ENCODE measurements at places on chromosomes 1 and 21.

- no peak for DNase-seq
These were observed at the start of gene KRTAP12-3 for GRCh38 chr21:44657635-44658540. Gene KRTAP12-3, plus strand, starts transcription at chr21:44657932. Its CDS starts 48 bp downstream, at chr21:44657980.

DNA sequence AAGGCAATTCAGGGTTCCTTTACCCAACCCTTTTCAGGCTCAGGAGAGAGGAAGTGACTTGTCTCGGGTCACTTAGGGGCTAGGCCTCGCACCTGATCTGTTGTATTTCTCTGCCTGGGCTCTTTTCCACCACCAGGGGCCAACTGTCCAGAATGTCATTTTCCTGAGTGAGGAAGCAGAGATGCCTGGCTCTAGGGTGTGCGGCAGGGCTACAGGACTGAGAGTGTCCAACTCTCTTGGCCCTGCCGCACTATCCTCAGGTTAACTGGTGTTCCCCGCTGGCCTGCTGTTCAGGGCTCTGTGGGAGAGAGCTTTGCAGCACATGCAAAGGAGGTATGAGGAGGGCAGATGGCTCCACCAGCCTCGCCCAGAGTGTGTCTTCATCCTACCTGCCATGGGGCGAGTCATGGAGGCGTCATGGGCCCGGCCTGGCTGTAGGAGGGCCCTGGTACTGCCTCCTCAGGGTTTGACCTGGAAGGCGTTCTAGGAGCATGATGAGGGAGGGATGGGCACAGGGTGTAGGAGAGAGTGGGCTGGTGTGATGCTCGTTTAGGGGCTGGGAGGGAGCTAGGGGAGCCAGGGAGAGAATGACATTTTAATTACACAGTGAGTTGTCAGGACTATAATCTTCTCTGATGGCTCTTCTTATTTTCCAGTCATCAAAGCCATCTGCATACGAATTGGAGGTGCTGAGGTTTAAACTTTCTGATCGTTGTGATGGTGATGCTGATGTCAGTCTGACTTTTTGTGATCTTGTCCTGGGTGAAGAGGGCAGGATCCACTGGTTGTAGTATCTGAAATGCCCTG lies 128.3 kb downstream of the NOS1AP start:
- no peak for DNase-seq

- no peak for DNase-seq
These were observed 235.1 kb downstream of the KIF26B start for GRCh38 chr1:245389873-245390272.

DNA sequence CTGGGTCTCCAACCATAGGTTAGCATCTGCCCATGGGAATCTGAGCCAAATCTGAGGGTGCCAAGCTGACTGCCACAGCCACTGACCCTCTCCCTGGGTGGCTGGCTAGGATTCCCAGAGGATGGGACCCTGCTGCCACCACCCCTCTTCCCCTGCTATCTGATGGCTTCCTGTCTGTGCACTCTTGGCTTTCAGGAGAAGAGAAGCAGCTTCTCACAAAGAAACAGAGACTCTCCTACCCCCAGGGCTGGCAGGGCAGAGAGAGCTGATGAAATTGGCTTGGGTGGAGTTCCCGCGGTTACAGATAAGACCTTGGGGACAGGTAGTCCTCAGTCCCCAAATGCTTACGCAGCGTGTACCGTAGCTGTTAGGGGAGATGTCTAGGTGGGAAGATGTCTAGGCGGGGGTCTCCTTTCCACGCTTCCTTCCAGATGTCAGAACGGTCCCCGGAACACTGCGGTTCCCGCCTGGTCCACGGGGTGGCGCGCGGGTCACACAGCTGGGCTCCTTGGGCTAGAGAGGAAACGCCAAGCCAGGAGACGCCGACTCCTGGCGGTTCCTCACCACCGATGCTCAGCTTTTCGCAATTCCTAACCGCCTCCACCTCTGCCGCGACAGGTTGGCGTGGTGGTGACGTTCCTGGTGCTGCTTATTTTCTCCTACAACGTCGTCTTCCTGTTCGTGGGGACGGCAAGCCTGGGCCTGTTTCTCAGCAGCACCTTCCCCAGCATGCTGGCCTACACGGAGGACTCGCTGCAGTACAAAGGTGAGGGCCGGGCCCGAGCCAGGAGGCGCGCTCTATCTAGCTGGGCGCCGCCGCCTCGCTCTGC lies 40.1 kb downstream of the ELK4 start:
- peak; percentile 47 for DNase-seq

- DNase-seq: no peak
These were observed 594 bp downstream of the HDGF start for GRCh38 chr1:156750711-156751450.

GRCh38 chr1:109765483-109765815 lies 1.7 kb upstream of the EPS8L3 start:
- DNase-seq: no peak

DNA sequence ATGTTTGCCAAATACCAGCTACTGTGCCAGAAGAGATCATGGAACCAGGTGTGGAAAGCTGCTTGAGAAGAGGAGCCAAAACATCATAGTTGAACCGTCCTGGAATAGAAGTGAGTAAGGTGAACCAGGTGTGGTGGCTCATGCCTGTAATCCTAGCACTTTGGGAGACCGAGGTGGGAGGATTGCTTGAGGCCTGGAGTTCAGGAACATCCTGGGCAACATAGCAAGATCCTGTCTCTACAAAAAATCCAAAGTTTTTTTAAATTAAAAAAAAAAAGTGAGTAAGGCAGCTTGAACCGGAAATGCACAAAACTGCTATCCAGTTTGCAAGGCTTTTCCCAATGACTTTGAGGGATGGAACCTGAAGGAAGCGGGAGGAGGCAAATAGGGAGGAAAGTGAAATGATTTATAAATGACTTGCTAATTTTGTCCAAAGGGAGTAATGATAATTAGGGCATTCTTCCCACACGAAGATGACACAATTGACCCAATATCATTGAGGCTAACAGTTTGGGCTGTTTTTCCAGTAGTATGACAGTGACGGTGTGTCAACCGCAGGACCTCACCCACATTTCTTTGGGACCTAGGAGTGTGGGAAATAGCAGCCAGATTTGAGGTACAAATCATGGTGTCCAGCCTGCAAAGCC lies 1.5 kb upstream of the CNN3 start:
- no peak for DNase-seq

DNA sequence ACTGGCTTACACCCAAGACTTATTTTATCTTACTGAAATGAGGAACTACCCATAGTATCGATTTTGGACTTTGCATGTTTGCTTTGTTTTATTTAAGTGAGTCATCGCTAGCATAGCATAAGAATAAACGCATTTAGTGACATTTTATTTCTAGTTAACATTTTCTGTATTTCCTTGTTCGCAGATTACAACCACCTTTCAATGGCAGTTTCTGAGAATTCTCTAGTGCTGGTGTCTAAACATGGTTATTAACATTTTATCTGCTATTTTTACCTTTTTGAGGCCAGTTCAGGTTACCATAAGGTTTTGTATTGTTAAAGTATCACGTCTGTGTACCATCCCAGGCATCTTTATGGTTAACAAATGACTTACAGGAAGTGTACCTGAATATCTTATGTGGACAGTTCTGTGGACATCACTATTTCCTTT lies 24.5 kb downstream of the EEIG2 start:
- no peak for DNase-seq

GRCh38 chr1:31937300-31938183 lies 626 bp downstream of the PTP4A2 start:
- DNase-seq: no peak

DNA sequence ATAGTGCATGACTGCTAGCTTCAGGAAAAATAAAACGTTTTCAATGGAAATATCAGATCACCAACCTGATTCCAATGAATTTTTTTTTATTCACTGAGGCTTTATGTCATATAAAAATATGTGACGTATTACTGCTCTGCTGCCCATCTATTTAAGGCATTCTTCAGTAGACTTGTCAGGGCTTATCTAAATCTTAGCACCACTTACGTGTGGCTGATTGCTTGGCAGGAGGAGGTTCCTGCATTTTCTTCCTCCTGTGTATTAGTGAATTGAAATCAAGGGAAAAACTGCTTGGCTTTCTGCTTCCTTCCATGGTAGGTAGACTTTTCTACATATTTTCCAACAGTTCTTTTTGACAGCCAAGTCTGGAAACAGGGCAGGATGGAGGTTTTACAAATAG lies 80.3 kb downstream of the ROR1 start:
- DNase-seq: no peak

GRCh38 chr1:90809093-90809492 lies 92.0 kb upstream of the BARHL2 start:
- DNase-seq: no peak

- DNase-seq: no peak
These were observed 43.4 kb downstream of the KIAA1614 start for GRCh38 chr1:180956028-180956640.

- no peak for DNase-seq
These were observed 29.5 kb downstream of the LDLRAP1 start for GRCh38 chr1:25572708-25573590.

DNA sequence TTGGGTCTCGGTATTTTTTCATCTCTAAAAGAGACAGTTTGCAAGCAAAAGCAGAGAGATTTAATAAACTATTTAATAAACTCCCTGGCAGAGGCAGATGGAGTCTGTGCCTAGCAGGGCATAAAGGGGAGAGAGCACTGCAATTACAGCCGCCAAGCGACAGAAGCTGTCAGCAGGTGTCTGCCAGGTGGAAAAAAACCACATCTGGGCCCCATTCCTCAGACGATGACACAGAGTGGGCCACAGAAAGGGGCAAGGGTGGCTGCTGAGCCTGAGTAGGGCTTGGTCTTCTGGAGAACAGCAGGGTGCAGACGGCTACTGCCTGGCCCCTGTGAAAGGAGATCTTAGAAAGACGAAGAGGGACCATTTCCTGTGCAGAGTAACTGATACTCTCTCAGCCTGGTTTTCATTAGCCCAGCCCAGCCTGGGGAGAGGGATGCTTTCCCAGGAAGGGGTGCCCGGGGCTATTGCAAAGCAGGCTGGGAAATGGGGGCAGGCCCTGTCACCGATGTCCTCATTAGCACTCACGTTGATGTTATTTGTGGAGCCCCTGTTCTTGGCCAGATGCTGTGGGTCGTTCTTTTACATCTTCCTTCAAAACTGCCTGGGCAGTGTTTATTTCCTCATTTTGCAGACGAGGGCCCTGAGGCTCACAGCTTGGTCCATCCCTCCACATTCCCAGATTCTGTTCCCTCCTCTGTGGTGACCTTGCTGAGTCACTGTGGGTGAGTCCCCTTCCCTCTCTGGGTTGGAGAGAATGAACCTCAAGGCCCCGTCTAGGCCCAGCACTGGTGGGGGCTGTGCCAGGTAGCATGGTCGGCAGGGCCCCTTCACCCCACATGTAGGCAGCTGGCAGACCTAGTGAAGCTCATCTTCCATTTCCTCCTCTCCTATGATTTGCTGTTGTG lies 472.7 kb downstream of the PTPRU start:
- peak; percentile 67 for DNase-seq

DNA sequence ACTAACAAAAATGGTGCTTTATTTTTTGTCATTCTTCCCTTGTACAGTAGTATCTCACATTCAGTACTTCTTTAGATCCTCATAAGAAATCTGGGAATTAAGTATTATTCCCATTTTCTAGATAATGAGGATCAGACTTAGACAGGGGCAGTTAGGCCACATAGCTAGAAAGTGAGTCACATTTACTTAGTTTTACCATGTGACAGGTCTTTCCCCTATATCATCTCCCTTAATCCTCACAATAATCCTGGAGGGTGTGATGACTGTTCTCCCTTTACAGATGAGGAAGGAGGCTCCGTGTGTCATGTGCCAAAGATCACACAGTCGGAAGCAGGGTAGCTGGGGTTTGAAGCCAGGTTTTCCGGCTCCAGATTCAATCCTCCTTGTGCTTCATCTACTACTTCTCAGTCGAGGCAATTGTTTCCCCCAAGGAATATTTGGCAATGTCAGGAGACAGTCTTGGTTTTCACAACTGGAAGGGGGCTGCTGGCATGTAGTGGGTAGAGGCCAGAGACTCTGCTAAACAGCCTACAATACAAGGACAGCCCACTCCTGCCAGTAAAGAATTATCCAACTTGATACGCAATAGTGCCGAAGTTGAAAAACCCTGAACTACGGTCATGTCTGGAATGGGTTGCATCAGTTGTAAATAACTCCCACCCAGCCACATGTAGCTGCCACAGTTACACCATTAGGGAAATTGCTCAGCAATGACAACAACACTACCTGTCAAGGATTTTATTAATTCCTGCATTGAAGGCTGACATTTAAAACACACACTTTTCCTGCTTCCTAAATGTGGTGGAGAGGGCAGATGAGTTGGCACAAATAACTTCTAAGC lies 54.5 kb downstream of the C8B start:
- DNase-seq: no peak

GRCh38 chr21:36589352-36589971 lies 109.5 kb upstream of the SIM2 start:
- no peak for DNase-seq

DNA sequence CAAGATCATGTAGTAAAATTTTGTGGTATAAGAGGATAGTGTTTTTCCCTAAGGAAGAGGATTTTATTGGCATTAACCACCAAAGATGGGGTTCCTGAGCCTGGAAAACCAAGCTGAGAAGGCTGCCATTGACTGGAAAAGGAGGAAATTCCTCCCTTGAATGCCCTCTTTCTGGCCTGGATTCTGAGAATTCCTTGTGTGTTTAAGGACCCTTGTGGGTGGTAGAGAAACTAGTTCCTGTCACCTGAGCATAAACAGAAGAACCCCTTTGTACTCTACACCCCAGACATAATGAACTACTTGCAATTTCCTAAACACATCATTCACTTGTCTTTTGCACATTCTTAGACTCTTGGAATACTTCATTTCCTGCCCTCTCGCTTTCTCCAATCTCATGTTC lies 33.1 kb upstream of the CEP350 start:
- no peak for DNase-seq

DNA sequence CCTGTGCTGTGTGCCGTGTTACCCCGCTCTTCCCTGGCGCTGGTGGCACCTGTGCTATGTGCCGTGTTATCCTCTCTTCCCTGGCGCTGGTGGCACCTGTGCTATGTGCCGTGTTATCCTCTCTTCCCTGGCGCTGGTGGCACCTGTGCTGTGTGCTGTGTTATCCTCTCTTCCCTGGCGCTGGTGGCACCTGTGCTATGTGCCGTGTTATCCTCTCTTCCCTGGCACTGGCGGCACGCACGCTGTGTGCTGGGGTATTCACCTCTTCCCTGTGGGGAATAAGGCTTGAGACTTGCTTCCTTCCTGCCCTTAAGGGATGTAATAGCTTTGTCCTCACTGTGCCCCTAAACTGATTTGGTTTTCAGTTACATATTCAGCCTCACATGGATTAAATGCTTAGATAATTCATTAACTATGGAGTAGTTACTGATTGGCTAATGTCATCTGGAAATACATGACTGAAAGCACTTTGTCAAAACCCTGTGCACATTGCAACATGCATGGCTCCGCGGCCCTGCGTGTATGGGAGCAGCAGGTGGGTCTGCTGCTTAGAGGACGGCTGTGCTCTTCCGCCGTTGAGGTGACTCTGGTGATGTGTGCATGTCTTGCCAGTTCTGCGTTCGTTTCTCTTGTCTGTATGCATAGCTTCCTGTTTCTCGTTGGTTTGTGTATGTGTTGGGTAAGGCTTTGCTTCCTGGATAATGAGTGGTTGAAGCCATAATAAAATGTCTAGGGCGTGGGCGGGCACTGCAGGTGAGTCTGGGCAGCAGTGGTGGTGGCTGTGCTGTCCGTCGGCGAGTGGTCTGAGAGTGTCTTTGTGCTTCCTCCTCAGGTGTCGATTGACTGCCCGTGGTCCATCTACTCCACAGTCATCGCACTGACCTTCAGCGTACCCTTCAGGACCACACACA lies 17.9 kb upstream of the PWP2 start:
- DNase-seq: no peak
